A673 (cell line): ENCODE measurements at places on chromosomes 6 and 20. TPM values are rescaled to one million over a fixed set of nuclear protein-coding genes. Genes with fewer than 3 reads are reported as not detected.

DNA sequence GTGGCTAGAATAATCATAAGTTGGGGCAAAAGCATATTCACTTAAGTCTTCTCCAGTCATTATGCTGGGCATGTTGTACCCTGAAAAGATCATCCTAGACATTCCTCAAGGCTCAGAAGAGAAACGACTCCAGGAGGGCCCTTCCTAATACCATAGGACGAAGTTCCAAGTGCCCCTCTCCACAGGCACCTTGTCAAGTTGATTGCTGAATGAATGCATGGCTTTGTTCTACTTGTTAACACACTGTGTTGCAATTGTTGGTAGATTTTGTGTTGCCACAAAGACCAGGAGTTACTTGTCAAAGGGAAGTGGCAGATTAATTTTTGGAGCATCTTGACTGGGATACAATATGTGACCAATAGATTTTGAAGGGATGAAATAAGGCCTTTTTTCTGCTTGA, 194.3 kb upstream of the SMLR1 start:
- DNase-seq: peak; percentile 22

- no peak for DNase-seq
These were observed 284.9 kb upstream of the TBX18 start for GRCh38 chr6:85049282-85049681.

The TXNDC5 gene
- total RNA-seq: 134 and 139 TPM in 2 replicates

The SLC17A1 gene
- total RNA-seq: not detected in 2 replicates

The ULBP2 gene
- 2.6 and 4.2 TPM in 2 replicates for total RNA-seq
